ENCODE measurements at places on chromosomes 5 and 9. TPM values are rescaled to one million over a fixed set of nuclear protein-coding genes. Genes with fewer than 3 reads are reported as not detected.
A peak's percentile ranks its signal among the peaks of the same experiment; 100 is the strongest.

DNA sequence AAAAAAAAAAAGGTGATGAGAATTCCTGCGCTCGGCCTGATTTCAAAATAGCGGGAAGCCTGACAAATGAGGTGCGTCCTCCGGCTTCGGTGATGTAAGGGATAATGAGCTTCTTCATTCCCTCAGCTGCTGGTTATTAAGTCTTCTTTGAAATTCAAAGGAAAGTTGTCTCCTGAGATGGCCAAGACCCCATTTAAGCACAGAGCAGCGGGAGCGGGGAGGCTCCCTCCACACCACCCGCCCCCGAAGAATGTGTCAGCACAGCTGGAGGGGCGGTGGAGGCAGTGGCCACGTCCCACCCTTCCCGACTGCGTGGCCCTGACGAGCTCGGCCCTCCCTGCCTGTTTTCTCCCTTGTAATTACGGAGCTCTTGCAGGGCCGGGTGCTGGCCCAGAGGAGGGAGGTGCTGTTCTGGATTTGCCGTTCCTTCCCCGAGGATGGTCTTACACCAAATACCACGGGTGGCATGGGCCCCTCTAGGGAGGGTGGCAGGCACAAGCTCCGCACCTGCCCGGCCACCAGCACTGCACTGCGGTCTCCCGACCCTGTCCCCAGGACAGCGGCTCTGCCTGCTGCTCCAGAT is 31.0 kb downstream of the SLC9A3 start:
- no peak for DNase-seq

- no peak for DNase-seq
Observed at GRCh38 chr5:121366515-121366914, 485.2 kb upstream of the FTMT start.

DNA sequence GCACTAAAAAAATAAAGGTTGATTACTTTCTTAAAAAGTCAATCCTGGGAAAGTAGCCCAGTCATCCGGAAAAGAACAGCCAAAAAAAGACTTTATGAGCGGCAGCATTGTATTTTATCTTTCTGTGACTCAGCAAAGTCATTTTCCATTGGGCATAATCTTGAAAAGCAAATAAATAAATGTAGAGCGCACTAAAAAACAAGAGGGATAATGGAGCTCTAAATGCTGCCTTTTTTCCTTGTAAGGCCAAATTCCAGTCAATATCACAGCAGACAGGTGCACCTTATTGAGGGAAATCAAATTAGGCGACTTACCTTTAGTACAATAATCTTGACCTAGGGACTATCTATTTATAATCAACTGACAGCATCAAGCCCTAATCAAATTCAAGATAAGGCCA is 266.8 kb downstream of the MTRR start:
- DNase-seq: no peak

GRCh38 chr5:10892147-10892910 is 131.3 kb upstream of the DAP start:
- DNase-seq: no peak

DNA sequence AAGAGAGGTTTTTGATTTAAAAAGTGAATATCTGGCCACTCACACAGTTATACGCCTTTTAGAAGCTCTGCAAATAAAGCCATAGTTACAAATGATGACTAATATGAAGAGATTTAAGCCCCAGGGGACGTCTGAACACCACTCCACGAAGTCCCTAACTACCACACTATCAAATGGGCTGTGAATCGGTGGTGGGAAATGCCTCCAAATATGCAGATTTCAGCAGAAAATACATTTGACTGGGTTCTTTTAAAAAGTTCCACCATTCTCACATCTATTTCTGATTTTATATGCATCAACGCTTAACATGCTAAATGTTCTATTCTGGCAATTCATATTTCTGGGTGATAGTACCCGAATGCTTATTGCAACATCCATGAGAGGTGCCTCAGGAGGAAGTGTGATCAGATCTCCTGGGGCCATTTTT is 22.5 kb downstream of the TICAM2 start:
- DNase-seq: no peak

GRCh38 chr5:147371290-147371689 is 136.5 kb downstream of the STK32A start:
- no peak for DNase-seq

- no peak for DNase-seq
Observed at GRCh38 chr5:76874088-76874581, 24.3 kb downstream of the S100Z start.

- DNase-seq: no peak
Observed at GRCh38 chr9:1978941-1979340, 36.2 kb upstream of the SMARCA2 start.

DNA sequence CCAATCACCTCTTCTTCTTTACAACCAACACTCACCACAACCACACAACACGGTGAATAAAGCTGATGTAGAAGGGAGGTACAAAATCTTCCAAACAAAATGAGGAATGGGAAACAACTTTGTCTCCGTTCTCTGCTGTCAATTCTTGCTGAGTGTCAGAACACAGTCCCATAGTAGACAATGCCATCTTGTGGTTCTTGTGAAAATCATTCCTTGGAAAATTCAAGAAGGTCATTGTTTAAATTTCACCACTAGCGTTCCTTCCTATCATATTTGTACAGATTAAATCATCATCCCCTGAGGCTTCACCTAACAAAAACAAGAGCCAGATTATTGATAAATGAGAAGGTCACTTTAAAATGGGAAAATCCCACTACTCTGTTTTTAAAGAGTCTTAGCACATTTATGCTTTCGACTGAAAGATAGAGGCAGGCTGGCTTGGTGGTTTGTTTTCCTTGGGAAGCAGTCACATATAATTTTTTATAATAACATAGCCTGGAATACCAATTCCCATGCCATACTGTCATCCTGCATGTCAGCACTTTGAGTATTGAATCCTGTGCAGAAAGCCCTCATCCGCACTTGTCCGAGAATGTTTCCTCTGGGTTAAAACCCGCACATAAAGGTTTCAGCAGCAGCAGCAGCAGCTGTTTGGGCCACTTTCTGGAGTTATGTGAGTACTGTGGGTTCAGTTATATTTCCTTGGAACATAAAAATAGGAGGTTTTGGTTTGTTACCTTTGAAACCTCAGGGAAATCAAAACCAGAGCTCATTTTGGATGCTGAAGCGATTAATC is 395.0 kb upstream of the SMARCA2 start:
- DNase-seq: peak; percentile 51

GRCh38 chr5:160171666-160172065 is 52.4 kb upstream of the PWWP2A start:
- no peak for DNase-seq

DNA sequence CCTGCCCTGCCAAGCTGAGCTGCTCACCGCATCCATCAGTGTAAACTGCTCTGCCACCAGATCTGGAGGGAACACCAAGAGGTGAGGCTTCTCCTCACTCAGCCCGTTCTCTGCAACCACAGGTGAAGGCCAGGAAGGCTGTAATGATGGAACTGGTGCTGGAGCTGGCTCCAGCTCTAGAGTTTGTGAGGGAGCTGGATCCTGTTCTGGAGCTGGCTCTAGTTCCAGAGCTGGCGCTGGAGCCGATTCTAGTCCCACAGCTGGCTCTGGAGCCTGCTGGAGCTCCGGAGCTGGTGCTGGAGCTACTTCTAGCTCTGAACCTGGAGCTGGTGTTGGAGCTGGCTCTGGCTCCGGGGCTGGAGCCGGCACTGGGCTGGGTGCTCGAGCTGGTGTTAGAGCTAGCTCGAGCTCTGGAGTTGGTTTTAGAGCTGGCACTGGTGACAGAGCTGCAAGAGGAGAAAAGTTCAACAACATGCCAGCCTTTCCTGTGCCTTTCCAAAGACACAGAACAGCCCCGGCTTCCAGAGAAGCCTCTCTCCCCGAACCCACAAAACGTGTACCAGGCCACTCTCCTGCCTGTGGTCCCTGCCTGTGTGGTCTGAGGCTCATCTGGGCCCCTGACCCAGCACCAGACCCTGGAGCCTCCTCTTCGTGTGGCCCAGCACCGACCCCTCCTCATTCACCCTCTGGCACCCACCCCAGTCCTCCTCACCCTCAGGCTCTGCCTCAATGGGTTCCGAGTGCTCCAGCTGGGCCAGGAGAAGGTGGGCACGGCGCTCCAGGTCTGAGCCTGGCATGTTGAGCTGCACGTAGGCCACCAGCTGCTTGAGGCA is 12.9 kb downstream of the RALGDS start:
- DNase-seq: no peak

Gene PGM5
- total RNA-seq: not detected

Gene INSL6
- total RNA-seq: not detected
